ENCODE measurements at places on chromosomes 5 and 9. TPM values are rescaled to one million over a fixed set of nuclear protein-coding genes. Genes with fewer than 3 reads are reported as not detected.

DNA sequence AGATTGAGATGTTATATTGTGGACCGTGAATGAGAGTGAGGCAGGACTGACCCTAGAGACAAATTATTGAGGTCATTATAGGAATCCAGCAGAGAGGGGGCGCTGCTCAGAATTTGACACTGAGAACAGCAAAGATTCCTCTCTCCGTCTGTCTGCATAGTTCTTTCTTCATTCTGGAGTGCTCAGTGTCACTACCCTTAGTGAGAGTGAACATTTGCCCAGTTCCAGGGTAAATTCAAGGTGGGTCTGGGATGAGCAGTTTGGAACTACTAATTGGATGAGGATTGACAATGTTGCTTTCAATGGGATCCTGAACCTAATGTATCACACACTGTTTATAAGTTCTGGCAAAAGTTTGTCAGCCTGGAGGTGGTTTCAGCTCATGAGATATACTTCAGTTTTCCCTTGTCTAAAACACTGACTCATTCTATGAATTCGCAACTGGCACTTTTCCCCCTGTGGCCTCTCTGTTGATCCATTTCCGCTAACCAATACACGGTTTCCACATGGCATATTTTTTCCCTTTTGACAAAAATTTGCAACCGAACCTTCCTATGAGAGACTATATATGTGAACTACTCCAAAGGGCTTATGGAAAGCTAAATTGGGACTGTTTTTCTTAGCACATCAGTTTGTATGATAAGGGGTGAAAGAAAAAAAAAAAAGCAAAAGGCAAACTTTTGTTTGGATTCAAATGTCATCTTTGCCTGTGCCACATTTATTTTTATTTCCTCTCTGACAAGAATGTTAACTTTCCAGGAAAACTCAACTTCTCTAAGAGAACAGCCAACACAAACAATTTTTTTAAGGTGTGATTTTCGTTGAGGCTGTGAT is 1240.7 kb upstream of the WWC1 start:
- no peak overlapping the region for H3K4me3 ChIP-seq
- H3K27me3 ChIP-seq, result no peaks in the 10 kb centered on the region
- no peak for DNase-seq
- H3K27ac ChIP-seq, result no peak overlapping the region
- no peaks in the 10 kb centered on the region for H3K36me3 ChIP-seq

ATG12 gene
- total RNA-seq, result 53.3 TPM

DNA sequence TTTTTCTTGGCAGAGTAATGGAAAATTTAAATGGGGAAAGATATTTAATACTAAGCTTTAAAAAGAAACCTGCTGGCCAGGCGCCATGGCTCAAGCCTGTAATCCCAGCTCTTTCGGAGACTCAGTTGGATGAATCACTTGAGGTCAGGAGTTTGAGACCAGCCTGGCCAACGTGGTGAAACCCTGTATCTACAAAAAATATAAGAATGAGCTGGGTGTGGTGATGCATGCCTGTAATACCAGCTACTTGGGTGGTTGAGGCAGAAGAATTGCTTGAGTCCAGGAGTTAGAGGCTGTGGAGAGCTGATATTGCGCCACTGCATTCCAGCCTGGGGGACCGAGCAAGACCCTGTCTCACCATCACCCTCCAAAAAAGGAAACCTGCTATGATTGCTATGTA is 32.8 kb downstream of the TUT7 start:
- H3K4me3 ChIP-seq, result no peak overlapping the region
- no peaks in the 10 kb centered on the region for H3K4me1 ChIP-seq
- no peaks in the 10 kb centered on the region for H3K27me3 ChIP-seq
- no peak for DNase-seq
- H3K27ac ChIP-seq, result no peak overlapping the region
- no peaks in the 10 kb centered on the region for H3K36me3 ChIP-seq

OR1Q1 gene
- not detected for total RNA-seq
